ENCODE measurements at places on chromosomes 16 and 17.
A peak's percentile ranks its signal among the peaks of the same experiment; 100 is the strongest.

GRCh38 chr17:45081047-45081703 is 20.1 kb downstream of the NMT1 start:
- no peak for DNase-seq

DNA sequence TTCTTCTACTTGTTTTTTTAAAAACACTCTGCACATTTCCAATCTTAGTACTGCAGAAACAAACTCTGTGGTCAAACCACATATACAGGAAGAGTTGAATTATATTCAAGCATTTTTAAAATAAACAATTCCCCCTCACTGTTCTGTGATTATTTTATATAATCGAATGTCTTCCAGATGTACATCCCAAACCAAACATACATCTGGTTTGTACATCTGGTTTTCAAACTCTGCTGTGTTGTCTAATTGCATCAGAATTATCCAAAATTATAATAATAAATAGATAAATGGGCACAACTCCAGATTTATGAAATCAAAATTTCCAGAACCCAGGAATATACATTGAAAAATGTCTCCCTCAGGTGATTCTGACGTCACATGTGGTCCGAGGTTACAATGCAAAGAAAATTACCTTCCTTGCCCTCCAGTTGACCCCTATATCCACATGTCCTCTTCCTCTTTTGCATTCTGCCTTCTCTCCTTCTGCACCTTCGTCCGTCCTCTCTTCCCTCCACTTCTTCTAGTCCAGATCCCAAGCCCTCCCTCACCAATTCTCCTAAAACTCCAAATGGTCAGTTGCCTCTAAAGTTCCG is 13.3 kb upstream of the CCDC144A start:
- DNase-seq = no peak

GRCh38 chr16:69094501-69094900 is 11.0 kb upstream of the HAS3 start:
- DNase-seq = no peak

- DNase-seq = no peak
Measured at GRCh38 chr16:65782611-65783600, 583.6 kb upstream of the CDH5 start.

DNA sequence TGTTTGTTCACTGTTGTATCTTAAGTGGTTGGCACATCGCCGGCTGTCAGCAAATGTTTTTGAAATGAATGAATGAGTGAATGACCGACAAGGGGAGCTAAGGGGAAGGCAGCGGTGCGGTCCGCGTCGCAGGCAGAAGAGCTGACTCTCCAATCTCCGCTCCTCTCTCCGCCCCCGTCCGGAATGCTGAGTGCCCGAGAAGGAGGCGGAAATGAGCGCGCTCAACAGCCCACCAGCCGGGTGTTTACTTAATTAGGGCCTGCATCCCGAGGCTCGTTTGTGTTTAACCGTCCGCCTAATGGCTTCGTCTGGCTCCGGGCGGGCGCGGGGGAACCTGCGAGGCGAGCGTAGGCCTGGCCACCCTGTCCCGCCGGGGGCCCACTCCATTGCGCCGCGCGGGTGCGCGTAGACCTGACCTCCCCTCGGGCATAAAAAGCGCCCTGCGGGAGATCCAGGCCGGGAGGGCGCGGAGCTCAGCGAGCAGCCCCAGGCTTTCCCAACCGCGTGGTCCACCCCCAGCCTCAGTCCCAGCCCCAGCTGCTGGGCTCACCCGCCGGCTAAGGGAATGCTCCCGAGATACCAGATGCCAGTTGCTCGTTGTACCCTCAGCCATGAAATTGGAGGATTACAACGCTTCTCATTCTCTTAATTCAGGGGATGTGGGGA is 2.5 kb upstream of the CDH3 start:
- DNase-seq = peak; percentile 29

DNA sequence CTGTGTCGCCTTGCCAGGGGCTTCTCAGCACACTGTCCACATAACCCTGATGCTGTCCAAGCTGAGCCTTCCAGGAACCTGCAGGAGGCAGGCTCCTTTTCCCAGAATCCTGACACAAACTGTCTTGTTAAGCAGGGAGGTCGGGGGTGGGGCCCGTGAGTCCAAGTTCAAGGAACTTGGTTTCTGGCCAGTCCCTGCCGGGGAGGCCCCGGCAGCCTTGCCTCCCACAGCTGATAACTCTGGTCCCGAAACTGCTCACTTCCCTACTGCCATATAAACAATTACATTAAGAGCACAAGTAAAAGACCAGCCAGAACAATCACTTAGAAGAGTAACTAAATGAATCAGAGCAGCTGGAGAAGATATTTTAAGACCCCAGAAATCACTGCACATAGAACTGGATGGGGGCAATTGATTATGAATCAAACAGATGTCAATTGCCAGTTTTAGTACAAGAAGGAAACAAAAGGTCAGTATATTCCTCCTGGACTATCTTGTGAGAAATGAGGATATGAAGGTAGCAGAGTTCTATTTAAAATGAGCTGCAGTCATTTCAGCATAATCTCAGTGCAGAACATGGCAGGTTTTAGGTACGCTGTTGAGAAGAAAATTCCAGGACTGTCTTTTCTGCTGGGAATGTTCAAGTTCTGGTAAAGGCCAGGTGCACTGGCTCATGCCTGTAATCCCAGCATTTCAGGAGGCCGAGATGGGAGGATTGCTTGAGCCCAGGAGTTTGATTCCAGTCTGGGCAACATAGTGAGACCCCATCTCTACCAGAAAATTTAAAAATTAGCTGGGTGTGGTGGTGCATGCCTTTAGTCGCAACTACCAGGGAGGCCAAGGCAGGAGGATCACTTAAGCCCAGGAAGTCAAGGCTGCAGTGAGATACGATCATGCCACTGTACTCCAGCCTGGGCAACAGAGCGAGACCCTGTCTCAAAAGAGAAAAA is 169.8 kb downstream of the PITPNC1 start:
- DNase-seq = no peak

DNA sequence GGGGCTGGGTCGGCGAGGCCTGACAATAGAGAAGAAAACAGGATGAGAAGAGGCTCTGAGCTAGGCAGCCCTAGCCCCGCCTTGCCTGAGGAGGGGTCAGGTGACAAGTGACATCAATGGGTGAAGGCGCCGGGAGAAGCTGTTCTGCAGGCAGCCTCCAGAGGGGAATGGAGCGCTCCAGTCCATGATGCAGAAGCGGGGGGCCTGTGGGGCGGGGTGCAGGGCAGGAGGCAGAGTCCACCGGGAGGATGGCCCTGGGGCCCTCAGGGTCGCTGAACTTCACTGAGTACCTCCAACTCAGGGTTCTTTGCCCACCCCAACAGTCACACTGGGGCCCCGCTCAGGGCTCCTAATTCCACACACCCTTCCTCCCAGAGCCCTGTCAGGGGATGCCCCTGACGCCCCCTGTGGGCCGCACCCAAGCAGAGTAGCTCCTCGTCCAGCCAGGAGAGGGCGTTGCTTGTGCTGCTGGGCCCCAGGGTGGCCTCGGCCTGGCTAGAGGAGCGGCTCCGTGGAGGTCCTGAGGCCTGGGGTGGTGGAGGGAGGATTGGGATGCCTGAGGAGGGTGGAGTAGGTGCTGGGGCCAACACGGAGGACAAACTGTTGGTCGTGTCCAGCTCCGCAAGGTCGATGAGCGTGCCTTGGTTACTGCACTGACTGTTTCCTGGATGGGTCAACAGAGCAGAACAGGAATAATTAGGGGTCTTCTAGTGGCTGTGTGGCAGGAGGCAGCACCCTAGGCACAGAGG is 20.8 kb downstream of the GGA3 start:
- peak; percentile 54 for DNase-seq

DNA sequence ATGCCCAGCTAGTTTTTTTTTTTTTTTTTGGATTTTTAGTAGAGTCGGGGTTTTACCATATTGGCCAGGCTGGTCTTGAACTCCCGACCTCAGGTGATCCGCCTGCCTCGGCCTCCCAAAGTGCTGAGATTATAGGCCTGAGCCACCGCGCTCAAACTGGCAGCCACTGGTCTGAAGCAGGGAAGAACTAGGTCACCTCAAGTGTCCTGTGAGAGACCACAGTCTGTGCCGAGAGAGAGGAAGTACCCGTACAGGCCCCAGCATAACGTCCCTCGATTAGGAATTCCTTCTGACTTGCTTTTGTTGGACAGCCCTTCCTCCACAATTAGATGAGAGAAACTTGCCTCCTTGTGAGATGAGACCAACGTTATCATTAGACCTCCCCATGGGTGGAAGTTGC is 13.7 kb upstream of the CD300E start:
- DNase-seq = no peak

- no peak for DNase-seq
Measured at GRCh38 chr17:8145811-8146210, 6.4 kb downstream of the PER1 start.

GRCh38 chr16:71423865-71424264 is 18.0 kb downstream of the TLE7 start:
- no peak for DNase-seq

DNA sequence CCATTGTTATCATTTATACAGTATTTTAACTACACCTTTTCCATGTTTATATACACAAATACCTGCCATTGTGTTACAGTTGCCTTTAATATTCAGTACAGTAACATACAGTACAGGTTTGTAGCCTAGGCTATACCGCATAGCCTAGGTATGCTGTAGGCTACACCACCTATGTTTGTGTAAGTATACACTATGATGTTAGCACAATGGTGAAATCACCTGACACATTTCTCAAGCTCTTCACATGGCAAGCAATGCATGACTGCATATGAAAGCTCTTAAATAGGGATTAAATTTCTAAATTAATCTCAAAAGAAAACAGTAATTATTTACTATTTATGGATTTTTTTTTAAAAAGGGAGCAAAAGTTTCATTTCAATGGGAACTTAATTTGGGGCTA is 12.0 kb downstream of the LRRC37B start:
- DNase-seq = no peak

DNA sequence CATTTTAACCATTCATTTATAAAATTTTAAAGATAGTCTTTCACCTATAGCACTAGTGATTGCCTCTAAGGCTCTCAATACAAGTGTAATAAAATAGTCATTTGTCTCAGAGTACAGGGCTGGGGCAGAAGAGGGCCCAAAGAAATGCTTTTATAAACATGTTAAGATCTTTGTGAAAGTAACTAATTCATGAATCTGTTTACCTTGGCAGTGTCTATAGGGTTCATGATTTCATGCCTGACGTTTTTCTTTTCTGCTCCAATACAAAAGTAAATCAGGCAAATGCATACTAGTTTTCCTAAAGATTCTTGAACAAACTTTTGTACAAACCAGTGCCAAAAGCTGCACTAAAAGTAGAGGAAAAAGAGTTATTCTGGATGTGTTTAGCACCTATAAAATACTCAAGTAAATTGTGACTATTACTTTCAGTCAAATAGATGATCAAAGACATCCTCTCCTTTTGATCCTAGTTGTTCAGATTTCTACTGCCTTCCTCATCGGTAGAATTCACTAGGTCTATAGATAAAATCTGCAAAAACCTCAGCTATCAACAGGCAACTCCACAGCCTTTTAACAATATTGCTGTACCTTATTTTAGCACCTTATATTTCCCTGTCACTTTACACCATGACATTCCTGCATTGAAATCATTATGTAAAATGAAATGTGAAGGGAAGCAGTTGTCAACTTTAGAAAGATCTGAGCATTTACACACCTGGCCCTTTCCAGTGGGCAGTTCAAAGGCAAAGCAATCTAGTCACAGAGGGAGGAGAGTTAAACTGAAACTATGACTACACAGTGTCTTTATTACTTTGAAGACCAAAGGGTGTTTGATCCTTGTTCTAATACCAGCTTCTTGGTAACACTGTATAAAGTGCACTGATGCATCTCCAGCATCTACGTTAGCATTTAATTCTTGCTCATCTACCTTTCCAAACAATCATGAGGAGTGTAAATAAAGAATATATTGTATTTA is 100.0 kb upstream of the MED13 start:
- no peak for DNase-seq

DNA sequence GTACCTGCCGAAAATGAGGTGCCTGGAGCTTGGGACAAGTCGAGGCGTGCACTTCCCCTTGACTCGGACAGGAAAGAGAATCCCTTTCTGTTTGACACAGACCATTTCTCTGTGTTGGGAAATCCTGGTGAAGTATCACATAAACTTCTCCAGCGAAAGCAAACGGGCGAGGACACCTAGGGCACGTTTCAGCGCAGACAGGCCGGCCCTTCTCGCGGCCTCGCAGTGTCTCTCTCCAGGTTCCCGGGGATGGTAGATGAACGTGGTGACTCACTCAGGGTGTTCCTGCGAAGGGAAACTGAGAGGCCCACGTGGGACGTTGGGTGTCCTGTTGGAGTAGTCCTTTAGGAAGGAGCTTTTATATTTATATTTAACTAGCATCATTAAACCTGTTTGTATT is 36.3 kb upstream of the ZNF750 start:
- no peak for DNase-seq

DNA sequence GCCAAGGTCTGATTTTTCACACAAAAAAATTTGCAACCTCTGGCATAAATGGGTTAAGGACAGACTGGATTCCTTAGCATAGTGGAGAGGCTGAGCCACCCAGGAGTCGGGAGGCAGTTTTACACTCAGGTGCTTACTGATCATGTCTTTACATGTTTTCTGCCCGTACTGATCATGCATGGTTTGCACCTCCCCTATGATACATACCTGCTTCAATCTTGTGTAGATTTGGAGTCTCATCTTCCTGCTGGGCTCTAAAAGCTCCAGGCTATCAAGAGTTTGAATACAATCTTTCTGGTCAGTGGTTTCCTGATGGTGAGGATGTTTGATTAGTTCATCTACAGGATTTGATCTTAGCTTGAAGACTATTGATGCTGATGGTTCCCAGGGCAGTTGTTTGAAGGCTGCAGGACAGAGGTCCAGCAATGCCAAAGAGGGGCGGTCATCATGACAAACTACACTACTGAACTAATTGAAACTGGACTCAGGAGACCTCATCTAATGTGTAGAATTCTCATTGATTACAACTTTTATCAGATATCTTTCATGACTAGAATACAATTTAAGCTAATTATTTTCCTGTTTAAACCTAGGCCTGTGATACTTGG is 6.9 kb downstream of the C1QBP start:
- no peak for DNase-seq

Measured in activated naive CD4-positive, alpha-beta T cell treated with anti-CD3 and anti-CD28 coated beads, Interleukin-2, amount 10 ng/mL, durations not matched to agents 7 days and 5 days (primary cell).